ENCODE measurements at places on chromosomes 7 and 10.

DNA sequence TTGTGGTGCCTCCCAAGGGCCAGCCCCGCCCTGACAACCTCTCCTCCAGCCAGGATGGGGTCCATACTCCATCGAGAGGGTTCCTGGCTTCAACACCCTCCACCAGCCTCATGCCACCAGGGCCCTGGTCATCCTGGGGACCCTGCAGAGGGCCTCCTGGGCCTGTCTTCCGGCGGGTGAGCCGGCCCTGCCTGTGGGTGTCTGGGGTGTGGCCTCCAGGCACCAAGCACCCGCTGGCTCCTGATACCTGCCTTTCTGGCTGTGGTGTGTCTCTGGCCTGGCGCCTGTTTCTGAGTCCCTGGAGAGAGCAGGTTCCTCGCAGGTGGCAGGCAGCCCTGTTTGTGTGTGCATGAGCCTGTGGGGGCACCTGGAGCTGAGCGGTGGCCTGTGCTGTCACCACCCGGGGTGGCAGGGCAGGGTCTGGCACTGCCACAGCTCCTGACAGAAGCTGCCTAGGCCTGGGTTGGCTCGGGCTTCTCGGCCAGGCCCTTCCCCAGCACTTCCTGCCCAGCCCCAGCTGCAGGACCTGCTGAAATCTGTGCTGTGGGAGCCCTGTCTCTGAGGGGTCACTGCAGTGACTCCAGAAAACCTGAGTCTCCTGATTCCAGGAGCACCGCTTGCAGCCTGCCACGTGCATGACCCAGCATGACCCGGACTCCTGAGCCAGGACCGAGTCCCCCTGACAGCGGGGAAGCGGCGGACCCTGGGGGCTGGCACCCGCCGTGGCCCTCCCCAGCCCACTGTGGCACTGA lies 18.4 kb downstream of the ADAM8 start:
- no peak for DNase-seq

GRCh38 chr10:48231699-48232315 lies 42.7 kb downstream of the FRMPD2 start:
- DNase-seq, result no peak

GRCh38 chr7:68744036-68744435 lies 854.2 kb upstream of the AUTS2 start:
- DNase-seq, result no peak

GRCh38 chr10:13536674-13537366 lies 8.0 kb upstream of the BEND7 start:
- no peak for DNase-seq

DNA sequence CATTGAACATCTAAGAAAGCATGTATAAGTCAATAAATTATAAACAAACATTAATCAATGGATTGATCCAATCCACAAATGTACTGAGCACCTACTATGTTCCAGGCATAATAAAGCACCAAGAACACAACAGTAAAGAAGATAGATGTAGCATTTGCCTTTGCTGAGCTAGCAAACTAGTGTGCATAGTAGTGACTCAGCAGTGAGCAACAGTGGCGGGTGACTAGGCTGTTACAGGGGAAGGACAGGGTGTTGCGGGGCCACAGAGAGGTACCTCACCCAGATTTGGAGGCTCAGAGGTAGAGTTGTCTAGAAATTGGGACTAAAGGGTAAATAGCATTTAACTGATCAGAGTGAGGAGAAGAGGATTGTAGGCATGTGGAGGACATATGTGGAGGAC lies 83.6 kb downstream of the NXPH1 start:
- DNase-seq, result no peak

- DNase-seq, result no peak
Measured at GRCh38 chr10:99042051-99042771, 193.4 kb downstream of the HPSE2 start.

Data from activated T-cell treated with anti-CD3 and anti-CD28 coated beads for 1 hour (primary cell).